Stimulated activated CD8-positive, alpha-beta memory T cell treated with anti-CD3 and anti-CD28 coated beads, Interleukin-4, amount 100 ng/mL, for 1 hour (primary cell): ENCODE measurements at places on chromosomes 3 and 15.

DNA sequence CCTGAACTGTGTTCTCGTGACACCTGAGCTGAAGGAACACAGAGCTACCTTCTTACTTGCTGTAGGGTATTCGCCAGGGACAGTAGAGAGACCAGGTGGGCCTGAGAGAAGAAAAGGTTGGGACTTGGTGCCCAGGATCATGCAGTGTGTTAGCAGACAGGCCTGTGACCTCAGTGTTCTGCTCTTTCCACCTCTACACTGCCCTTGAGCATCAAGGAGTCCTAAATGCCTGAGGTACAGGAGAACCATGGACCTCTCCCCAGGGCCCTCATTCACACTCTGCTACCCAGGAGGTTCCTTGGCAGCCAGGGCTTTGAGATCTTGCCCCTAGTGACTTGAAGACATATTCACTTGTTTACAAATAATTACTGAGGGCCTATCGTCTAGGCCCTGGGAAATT is 22.2 kb upstream of the JMJD7 start:
- no peak for DNase-seq

GRCh38 chr15:76234337-76234889 is 76.9 kb downstream of the ETFA start:
- no peak for DNase-seq

DNA sequence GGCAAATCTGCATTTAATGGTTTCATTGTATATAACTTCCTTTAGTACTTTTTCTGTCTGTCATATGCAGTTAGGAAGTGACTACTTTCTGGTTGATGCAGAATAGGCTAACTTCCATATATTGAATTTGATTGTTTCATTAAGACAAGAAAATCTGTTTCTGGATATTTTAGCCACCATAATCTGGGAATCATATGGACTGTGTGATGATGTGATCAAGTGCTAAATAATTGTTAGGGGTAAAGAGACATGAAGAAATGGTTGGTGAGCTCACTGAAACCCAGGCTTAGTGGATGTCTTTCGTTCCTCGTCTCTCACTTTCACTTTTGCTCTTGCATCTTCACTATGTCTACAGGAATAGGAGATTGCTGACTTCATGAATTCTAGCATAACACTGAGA is 3.5 kb upstream of the MNS1 start:
- no peak for DNase-seq

- no peak for DNase-seq
Measured at GRCh38 chr3:38657369-38657768, 7.9 kb upstream of the SCN5A start.

DNA sequence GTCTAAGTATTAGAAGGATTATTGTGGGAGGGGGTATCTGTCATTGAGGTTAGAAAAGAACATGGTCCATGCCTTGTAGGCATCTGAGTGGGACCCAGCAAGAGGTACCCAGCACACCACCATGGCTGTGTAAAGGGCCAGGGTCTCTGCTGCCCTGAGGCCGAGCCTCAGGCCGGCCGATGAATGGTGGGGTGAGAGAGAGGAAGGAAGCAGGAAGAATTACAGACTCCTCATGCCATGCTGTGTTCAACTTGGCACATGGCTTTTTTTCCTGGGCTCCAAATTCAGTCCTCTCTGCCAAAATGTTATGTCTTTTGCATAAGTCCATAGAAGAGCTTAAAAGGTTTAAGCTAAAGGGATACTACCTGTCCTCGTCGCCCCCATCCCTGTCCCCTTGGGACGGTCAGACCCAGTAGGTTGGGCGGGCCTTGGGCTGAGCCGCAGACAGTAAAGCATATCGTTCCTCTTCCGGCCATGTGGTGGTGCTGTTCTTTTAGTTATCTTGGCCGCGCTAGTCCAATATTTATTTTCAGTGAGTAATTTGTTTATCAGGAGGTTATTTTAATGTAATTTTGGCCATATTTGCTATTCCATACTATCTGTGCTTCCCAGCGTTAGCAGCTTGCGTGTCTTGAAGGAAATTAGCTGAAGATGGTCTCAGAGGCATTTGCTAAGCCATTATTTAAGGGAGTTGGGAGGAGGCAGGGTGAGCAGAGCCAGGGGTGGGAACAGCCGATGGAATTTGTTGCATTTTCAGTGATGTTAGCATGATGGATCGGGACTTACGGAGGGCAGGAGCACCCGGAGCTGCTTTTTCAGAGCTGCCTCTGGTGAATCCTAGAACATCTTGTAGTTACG is 152.4 kb downstream of the AGBL1 start:
- peak; percentile 4 for DNase-seq

- no peak for DNase-seq
Measured at GRCh38 chr3:144777906-144778305, 806.3 kb downstream of the DIPK2A start.

DNA sequence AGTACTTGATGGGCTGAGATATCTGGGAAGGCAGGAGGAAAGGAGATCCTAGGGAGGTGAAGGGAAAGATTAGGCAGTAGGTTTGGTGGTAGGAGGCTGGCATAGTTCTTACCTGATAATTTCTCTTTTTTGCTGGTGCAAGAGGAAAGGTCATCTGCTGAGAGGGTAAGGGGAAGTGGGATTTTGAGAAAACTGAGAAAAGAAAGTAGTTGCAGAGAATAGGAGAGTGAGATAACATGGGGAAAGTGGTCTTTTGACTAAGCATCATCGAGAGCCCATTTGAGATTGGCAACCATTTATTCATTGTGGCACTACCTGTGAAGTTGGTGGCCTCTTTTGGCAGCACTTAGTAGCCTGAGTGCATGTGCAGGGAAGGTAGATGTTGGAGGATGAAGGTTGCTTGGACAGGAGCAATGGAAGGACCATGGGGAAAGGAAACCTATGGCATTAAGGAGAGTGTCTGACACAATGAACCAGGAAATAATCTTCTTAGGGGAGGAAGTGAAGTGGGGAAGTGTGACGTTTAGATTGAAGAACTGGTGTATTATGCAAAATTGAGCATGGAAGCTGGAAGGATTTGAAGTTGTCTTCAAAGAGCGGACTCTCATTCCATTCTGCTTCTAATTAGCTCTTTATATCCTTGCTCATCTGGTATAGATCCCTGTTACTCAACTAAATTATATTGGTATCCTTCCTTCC is 21.9 kb upstream of the USP13 start:
- no peak for DNase-seq

DNA sequence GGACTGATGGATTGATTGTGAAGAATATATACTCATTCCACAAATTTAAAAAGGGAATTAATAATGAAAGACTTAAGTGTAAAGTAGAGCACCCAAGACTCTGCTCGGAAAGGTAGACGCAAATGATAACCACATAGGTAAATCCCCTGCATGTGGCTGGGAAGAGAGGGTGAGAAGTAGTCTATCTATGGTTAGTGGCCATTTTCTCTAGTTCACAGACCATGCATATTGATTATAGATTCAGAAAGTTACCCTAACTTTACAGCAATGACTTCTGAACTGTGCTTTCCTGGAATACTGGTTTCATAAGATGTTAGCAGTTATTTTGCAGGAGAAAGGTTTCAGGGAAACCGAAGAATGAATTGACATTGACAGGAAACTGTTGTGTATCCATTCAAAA is 51.7 kb downstream of the CASR start:
- no peak for DNase-seq

- no peak for DNase-seq
Measured at GRCh38 chr15:72203507-72203837, 5.9 kb upstream of the GRAMD2A start.

DNA sequence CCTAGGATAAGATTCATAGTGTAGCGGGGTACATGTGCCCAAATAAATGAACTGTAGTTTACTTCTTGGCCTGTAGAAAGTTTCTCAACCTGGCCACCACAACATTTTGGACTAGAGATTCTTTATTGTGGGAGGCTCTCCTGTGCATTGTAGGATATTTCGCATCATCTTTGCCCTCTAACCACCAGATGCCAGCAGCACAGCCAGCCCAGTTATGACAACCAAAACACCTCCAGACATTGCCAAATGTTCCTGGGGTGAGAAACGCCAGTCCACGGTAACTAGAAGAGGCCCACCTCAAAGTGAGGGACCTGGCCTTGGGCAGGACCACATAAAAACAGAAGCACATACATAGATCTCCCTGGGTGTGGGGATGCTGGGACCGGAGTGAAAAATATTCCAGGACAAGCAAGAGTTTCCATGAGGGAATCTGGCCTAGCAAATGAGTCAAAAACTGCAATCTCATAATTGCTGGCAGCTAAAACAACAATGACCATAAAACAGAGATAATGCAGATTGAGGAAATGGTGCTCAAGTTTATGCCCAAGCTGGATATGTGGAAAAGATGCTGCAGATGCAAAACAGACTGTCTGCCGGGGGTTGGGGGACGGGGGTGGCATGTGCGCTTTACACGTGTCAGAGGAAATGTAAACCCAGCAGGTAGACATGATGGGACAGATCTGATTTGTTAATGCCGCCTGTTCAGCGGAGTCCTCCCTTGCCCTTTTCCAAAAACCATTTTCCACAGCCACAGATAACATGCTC is 39.7 kb downstream of the ARHGEF3 start:
- DNase-seq, result no peak

DNA sequence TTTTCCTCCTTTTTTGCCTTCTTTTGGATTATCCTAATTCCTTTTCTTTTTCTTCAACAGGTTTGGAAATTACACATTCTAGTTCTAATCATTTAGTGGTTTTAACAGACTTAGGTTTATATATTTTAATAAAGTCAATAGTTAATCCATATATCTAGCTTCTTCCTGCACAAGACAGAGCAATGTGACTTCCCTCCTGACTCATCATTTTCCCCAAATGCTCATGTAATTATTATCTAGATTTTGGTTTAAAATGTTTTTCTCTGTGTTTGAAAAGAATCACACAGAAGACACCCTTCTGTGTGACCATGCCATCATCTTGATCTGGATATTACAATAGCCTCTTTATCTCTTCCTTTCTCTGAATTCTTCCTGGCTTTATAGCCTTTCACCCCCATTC is 28.6 kb upstream of the SSR3 start:
- DNase-seq, result no peak

DNA sequence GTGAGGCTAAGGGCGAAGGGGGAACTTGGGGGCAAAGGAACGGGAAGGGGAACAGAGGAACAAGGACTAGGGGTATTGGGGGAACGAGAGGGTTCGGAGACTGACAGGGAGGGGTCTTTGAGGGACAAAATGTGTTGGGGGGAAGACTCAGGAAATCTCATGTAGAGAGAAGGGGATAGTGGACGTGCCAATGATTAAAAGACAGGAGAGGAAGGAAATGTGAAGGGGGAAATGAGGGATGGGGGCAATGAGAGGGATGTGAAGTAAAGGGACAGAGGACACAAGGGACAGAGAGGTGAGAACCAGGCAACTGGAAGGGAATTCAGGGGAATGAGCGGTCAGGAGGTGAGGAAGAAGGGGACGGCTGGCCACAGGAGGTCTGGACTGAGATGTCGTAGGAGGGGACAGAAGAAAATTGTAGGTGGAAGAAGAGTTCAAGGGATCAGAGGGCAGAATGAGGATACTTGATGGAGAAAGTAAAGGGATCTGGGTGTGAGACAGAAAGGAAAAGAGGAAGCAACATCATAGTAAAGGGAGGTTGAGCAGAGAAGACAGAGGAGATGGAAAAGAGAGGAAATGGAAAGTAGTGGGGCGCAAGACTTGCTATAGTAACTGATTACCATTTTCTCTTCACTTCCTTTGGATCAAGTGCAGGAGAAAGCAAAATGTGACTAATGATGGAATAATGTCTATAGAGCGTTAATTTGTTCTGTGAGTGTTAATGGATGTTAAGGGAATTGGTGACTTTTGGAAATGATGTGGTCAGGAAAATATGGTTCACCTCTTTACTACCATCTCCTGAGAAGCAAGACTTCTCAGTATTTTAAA is 749 bp downstream of the RAB8B start:
- no peak for DNase-seq

DNA sequence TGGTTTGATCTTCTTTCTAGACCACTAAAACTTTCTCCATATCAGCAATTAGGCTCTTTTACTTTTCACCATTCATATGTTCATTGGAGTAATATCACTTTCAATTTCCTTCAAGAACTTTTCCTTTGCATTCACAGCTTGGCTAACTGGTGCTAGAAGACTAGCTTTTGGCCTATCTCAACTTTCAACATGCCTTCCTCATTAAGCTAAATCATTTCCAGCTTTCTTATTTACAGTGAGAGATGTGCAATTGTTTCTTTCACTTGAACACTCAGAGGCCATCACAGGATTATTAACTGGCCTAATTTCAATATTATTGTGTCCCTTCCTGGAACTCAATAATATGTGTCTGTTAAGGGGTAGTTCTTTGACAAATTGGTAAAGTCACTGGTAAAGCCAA is 42.8 kb upstream of the PLOD2 start:
- no peak for DNase-seq

DNA sequence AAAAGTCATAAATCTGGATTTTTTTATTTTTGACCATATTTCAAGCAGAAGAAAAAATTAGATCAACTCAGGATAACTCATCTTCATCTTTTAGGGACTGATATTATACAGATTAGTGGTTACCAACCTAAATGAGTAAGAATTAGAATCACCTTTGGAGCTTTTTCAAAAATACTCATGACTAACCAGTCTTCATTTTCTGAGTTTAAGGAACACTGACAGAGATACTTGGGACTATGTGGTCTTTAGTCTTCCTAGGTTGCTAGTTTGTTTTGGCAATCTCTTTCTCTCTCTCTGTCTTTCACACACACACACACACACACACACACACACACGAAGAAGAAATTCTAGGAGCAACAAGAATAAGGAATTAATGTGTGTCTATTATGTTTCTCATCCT is 50.1 kb downstream of the TMOD3 start:
- no peak for DNase-seq

- no peak for DNase-seq
Measured at GRCh38 chr3:150307311-150308036, 100.6 kb upstream of the TSC22D2 start.
